Epithelial cell of esophagus (primary cell): ENCODE measurements at places on chromosomes 7 and 10.

GRCh38 chr7:30162622-30163124 lies 27.9 kb downstream of the MTURN start:
- DNase-seq: peak; percentile 86

GRCh38 chr10:10273661-10274060 lies 744.0 kb upstream of the CELF2 start:
- DNase-seq: no peak

- DNase-seq: peak; percentile 25
Observed at GRCh38 chr7:152504367-152504766, 68.6 kb upstream of the KMT2C start.

DNA sequence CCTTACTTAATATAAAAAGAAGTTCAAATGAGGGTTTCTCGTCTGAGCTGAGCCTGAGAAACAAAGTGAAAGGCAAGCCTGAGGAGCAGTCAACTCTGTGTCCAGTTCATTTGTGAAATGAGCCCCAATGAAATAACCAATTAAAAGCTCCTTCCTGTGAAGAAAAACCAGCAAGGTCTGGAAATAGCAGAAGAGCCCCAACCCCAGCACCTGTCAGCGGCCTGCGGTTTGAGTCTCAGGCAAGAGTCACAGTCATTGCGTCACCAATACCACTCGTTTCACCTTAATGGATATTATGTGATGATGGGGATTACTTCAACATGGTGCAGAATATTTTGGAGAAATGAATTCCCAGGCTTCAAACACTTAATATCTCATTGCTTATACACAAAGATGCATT lies 211.3 kb upstream of the DPP6 start:
- DNase-seq: no peak

- DNase-seq: peak; percentile 68
Observed at GRCh38 chr10:613271-614138, 76.0 kb downstream of the DIP2C start.

DNA sequence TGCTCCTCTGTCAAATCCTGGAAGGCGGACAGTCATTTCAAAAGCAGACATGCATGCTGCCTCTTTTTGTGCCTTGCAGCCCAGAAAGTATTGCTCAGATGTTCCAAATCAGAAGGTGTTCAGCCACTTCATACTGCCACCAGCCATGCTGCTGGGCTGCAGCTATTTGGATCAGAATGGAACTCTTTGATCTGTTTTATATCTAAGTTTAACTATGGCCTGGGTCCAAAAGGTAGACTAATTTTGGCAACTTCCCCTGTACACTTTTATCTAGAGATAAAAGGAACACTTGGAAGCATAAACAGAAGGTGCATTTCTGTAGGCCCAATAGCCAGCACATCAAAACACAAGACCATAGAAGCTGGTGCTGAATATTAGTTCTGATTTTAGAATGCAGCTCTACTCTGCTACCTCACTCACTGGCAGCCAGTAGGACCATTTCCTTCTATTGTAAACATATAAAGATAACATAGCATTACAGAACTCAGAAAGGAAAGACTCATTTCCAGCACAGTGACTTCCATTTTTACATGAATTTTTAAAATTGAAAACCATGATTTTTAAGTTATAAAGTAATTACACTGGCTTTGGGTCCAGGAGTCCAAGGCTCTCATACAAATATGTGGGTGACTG lies 143.1 kb upstream of the CAV2 start:
- no peak for DNase-seq

DNA sequence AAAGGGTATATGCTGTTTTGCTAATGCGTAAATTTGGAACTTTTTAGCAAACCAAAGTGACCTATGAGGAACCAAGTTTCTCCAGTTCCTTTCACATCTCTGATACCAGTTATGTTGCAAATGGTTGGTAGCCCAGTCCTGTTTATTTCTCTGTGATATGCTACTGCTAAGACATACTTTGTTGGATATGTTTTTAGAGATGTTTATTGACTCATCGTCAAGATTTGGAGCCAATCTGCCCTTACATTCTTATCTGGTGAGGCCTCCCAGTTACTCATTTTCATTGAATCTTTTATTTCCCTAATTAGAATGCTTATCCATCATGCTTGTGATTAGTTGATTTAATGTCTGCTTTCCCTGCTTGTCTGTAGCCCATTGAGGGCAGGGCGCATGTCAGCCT lies 58.9 kb downstream of the LRGUK start:
- peak; percentile 75 for DNase-seq

DNA sequence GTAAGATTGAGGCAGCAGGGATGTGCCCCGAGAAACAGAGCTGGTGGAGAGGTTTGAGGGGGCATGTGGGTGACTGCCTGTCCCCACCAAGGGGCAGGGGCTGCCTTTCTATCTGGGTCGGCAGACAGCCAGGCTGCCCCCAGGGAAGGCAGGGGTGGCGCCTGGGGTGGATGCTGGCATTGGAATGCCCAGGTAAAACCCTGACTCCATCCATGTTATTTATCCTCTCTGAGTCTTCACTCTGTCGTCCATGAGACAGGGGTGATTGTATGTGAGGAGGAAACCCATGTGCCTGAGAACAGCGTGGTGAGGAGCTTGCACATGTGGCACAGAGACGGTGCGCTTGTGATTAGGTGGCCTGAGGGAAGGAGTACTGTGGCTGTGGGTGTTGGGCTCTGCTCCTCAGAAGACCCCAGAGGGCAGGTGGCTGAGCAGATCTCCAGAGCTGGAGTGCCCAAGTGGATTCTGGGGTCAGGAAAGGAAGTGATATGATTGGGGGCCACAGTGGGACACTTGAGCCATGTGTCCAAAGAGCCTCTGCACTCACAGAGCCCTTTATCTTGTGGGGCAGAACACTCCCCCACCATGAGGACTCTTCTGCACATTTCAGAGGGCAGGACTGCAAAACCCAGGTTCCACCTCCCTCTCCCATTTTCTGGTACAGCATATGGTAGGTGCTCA lies 100.4 kb upstream of the RET start:
- DNase-seq: no peak

DNA sequence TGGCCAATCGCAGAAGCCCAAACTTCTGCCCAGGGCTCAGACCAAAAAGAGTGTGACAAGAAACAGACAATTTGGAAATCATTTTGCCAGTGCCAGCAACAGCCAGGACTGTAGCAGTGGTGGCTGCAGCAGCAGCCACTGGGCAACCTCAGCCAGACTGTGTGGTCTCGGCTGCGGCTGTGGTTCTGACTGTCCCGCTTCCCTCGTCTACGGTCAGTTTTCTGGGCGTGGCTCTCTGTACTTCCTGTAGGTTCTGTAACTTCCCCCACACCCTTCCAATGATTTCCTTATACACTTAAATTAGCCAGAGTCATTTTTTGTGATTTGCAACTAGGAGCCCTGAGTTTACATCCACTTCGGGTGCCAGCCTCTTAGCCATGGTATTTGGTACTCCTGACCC lies 39.9 kb downstream of the CYTH3 start:
- DNase-seq: no peak
